ENCODE measurements at places on chromosomes 4 and X.

DNA sequence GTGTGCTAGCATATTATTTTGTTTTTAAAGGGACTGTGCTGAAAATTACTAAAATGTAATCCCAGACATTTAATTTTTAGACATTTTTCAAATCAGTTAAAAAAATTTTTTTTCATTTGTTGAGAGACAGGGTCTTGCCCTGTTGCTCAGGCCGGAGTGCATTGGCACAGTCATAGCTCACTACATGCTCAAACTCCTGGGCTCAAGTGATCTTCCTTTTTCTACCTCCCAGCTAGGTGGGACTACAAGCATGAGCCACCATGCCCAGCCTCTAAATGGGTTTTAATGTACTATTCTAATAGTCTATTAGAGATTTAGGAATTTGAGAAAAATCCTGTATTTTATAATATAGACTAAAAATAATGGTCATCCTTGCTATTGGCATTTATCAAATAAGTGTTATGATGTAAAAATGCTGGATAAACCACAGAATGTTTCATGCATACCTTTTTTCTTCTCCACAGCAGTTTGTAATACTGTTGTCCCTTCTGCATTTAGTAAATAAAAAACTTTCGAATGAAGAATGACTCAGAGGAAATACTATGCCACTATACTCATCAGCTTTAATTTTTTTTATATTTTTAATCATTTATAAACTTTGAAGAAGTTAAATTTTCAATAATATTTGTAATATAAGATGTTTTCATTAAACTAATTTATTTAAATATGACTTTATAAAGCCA is 29.9 kb downstream of the CPEB2 start:
- DNase-seq, result no peak

- DNase-seq, result peak; percentile 33
These were observed 2440.0 kb downstream of the PCDH7 start for GRCh38 chr4:33160126-33160525.

GRCh38 chrX:30799327-30799726 is 89.7 kb downstream of the TAB3 start:
- no peak for DNase-seq

DNA sequence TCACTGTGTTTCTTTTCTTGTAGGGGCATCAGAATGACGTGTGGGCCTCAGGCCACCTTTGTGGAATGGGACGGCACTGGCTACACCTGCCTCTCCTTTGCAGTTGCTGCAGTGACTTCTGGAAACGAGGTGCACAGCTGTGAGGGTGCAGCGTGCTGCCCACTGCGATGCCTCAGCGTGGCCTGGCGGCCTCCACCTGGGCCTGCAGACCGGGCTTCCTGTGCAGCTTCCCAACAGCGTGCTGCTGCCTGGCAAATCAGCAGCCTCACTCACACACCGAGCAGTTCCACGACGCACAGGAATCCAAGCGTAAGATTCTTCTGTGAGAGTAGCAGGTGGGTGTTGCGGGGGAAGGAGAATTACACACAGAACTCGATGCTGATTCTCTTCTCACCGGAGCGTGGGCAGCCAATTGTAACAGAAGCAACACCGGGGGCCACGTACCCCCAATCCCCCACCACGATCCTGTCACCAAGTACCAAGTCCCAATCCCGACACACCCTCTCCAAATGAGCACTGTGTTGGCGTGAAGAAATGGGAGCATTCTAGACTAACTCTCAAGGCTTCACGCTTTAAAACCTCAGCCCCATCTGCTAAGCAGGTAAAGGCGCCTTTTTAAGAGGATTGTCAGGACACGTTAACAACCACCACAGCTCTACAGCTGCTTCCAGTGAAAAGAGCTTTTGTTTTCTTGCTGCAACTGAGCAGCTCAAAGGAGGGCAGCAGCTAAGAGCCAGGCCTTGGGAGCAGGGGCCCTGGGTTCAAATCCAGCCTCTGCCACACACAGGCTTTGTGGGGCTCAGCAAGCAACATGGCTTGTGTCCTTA is 16.9 kb downstream of the WDR1 start:
- DNase-seq, result no peak

DNA sequence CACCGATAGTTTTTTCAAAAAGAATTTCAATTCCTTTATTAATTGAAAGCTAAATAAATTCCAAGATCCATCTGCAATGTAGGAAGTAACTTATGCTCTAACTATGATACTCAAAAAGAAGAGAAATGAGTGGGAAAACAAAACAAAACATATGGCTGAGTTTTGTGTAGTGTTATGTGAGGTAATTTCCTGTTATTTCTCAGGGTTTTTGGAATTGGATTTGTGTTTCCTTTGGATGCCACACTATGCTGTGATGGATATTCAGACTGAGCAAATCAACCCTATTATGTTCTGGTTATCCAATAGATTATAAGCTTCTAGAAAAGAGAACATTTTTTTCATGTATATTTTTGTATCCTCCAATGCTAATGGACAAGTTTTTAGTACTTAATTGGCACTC is 73.4 kb upstream of the RAPGEF2 start:
- no peak for DNase-seq

DNA sequence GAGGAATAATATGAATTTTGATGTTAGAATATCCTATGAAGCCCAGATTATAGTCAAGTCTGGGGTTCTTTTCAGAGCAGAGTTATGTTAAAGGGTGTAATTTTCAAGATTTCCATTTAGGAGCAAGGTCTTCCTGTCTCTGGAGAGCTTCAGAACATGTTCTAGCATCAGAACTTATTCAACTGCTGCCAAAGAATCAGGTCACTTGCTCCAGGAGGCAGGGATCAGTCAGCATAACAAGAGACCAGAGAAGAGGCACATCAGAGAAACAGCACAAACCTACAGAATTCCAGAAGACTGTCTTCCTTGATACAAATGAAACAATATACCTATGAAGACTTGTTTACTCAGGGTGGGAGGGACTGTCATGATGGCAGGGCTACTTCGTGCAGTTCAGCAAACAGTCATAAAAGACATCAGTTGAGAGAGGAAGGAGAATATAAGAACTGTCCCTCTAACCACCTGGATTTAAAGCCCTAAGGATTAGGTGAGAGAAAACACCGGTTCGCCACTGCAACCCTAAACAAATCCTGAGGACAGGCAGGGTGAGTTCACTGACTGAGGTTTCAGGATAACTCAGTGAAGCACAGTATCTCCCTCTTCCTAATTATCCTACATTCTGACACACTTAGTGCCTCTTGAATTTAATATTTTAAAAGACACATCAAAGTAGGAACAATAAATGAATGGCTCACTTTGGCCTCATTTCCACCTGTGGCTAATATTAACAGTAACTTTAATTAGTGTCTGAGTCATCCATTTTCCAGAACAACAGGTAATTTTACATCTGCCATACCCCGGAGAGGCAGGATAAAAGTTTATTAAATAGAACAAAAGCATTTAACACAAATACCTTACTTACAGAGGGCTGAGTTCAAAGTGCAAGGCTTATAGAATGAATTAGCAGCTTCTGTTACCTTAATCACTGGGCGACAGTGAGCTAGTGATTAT is 93.0 kb downstream of the HDAC8 start:
- no peak for DNase-seq

DNA sequence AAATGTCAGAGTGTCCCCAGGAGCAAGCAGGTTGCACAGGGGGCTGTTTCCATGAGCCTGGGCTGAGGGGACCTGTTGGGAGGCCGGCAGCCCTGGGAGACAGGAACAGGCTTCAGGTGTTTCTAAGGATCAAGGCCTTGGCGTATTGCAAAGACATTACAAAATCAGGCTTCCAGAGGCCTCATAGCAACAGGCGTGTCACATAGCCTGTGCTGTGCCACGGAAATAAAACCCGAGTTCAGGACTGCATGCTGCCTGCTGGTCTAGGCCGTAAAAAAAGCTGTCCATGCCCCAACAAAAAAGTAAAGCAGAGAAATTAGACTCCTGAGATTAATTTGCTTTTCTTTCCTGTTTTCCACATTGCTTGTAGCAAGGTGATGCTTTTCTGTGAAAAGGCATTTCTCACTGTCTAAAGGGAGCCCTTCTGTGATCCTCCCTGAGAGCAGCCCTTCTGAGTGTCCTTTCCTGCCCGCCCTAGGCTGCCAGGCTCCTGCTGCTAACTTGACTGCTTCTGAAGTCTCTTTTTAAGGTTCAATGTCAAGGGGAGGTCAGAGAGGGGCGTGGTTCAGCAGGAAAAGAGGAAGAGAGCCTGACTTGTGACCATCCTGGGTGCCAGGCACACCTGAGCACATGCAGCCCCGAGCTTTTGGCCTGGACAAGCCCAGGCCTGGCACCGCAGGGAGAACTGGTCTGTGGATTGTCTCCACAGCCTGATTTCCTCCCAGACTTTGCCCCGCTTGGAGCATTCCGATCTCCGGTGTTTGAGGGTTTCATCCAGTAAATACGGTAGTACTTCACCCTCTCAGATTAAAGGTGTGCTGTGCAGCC is 21.3 kb downstream of the SHROOM2 start:
- no peak for DNase-seq

DNA sequence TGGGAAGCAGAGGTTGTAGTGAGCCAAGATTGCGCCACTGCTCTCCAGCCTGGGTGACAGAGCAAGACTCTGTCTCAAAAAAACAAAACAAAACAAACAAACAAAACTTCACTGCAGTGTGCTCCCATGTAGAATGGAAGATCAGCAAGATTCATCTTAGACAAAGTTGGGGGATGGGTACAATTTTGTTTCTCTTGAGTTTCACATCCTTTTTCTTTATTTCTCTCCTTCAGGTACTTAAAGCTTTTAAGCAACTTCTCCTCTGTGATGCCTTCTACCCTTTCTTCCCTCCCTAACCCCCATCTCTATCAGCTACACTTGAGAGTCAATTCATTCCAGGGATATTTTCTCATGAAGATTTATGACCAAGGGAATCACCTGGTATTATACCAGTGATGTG is 15.5 kb upstream of the RBBP7 start:
- DNase-seq, result no peak

DNA sequence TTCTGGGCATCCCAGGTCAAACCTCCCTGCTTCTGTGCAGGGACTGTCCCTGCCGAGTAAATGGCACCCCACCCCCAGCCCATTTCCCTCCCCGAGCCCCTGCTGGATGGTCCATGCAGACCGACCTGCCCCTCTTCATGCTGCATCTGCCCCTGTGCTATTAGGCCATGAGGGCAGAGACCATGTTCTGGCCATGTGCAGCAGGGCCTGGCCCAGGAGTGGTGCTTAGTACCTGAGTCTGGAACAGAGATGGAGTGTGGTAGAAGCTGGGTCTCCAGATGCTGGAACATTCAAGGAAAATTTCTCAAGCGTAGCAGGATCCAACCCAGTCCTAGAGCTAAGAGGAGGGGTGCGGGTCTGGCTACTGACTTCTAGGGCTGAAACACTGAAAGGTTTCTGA is 15.3 kb upstream of the UBA1 start:
- DNase-seq, result no peak

GRCh38 chr4:4990857-4991540 is 28.3 kb downstream of the CYTL1 start:
- DNase-seq, result no peak

DNA sequence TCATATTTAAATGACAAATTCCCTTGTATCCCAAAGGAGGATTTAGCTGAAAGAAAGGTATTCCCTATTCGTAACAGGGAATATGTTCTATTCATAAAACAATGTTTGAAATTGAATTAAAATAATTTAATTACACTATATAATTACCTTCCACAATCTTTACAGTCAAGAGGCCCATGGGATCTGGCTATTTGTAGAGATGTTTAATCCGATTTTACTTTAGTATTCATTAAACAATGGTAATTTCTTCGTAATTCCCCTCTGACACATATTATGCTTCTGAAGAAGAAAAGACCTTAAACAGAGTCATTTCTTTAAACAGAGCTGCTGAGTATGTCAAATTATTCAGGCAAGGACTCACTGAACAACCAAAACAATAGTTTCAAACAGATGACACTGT is 98.8 kb downstream of the MAGEC1 start:
- DNase-seq, result no peak

DNA sequence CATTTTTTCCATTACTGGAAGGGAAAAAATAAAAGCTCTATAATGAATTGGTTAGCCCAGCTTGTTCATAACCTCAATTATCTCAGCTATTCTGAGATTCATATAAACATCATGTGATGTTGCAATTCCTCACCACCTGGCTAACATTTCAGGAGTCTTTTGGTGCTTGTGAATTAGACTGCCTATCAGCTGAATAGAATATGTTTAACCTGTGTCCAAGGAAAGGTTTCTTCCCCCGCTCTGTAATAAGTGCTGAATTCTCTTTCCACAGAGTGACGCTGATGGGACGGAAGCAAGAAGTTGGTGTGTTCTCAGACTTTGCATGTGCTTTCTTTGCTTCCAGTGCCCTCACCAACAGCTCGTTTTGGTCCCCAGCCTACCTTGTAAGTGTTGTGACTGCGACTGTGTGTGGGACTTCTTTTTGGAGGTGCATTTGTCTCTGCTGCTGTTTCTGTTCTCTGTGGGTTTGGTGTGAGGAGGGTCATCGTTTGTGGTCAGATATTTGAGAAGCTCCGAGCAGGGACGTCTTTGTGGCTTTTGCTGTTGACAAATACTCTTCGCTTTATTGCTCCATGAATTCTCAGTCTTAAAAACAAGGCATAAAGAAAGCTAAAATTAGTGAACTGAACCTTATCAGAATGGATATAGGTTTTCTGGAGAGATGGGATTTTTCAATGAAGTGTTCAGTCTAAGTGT is 61.7 kb downstream of the PPARGC1A start:
- DNase-seq, result no peak
